Activated T-cell treated with anti-CD3 and anti-CD28 coated beads, Interleukin-2, amount 50 U/mL, for 4 hours (primary cell): ENCODE measurements at places on chromosomes 1 and 21. TPM values are rescaled to one million over a fixed set of nuclear protein-coding genes. Genes with fewer than 3 reads are reported as not detected.

- no peak for DNase-seq
Measured at GRCh38 chr21:45791562-45792418, 148.3 kb downstream of the PCBP3 start.

DNA sequence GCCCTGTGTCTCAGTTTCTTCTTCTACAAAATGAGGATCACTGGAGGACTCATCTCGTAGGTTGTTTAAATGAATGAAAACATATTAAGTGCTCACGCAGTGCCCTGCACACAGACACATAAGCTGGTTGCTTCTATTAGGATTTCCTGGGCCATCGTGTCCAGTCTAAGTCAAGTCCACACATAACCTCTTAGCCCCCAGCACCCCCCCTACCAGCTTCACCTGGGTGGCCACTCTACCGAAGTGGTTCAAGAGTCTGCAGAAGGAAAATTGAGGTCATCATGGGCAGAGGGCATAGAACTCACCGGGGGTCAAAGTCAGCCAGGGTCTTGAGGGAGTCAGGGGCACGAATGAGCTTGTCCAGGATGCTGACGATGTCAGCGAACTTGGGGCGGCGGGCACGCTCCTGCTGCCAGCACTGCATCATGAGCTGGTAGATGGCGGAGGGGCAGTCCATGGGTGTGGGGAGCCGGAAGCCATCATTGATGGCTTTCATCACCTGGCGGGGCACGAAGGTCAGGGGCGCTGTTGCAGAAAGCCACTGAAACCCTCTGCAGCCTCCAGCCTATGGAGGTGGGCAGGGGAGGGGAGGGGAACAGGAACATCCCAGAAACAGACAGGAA, 25.8 kb downstream of the EPHA2 start:
- DNase-seq, result no peak

USF1 gene
- 44.3 TPM for total RNA-seq

DNA sequence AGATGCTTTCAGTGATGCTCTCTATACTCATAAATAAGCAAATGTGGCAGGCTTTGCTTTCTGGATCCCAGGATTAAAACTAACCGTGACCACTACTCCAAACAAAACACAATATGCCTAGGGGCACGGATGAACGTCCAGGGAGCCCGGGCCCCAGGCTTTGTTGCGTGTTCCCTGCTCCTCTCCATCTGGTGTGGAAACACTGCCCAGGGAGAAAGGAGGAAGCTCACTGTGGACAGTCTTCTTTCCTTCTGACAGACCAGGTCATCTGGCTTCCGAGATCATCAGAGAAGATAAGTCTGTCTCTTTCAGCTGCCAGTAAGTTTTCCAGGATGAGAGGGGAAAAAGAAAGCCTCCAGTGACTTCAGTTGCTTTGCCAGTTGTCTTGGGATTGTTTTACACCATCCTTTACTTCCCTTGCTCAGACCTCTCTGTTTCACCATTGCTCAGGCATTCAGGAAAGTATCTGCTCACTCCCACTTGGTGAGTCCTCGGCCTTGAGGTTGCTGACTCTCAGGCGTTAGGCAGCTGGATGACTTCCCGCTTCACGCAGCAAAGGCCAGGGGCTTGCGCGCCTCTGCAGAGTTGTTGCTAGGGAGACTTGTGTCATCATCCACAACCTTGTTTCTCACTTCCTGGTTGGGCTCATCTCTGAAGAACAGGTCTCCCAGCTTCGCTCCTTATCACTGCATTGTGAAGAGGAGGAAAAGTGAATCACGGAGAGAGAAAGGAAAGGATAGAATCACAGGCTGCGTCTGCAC, 20.6 kb upstream of the PGD start:
- no peak for DNase-seq

CHRNB2 gene
- total RNA-seq, result not detected

DNA sequence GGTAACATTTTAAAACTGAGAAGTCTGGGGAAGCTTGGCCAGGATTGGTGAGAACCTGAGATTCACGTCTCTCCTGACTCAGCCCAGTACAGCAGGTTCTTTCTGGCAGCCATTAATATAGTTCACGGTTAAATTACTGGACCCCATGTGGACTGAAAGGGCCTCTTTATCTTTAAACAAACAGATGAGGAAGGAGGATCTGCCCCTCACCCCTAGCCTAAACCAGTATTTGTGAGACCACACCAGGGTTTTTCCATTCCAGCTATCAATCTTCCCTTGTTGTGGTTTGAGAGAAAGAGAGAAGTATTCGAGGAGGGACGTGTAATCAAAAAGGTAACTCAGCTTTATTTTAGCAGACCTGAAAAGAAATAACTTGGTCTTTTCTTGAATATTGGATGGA, 137.1 kb downstream of the PROX1 start:
- no peak for DNase-seq

GRCh38 chr1:220281159-220281574, 8.9 kb upstream of the RAB3GAP2 start:
- no peak for DNase-seq

DNA sequence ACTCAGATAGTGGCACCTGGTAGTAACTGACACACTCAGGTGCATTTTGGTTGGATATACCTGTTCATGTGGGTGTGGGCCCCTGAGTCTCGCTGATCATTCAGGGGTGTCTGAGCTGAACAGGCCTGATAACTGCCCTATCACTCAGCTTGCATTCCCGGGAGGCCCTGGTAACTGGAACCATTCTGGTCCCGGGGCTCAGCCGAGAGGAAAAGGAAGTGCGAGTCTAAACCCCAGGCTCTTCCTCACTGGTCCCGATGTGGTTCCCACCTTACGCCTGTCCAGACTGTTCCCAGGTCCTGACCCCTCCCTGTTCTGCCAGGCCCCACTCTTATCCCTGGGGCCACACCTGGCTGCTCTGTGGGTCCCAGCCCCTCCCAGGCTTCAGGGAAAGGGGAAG, 11.7 kb upstream of the CDK18 start:
- DNase-seq, result no peak

GRCh38 chr1:206059355-206059915, 6.5 kb downstream of the RHEX start:
- no peak for DNase-seq

GRCh38 chr1:148362216-148362611, 120.9 kb downstream of the PPIAL4G start:
- no peak for DNase-seq

GRCh38 chr1:228143480-228144192, 3.6 kb downstream of the GUK1 start:
- DNase-seq, result no peak

MASP2 gene
- total RNA-seq, result 0.50 TPM

GRCh38 chr1:202844259-202844658, 33.5 kb downstream of the PCAT6 start:
- no peak for DNase-seq

DNA sequence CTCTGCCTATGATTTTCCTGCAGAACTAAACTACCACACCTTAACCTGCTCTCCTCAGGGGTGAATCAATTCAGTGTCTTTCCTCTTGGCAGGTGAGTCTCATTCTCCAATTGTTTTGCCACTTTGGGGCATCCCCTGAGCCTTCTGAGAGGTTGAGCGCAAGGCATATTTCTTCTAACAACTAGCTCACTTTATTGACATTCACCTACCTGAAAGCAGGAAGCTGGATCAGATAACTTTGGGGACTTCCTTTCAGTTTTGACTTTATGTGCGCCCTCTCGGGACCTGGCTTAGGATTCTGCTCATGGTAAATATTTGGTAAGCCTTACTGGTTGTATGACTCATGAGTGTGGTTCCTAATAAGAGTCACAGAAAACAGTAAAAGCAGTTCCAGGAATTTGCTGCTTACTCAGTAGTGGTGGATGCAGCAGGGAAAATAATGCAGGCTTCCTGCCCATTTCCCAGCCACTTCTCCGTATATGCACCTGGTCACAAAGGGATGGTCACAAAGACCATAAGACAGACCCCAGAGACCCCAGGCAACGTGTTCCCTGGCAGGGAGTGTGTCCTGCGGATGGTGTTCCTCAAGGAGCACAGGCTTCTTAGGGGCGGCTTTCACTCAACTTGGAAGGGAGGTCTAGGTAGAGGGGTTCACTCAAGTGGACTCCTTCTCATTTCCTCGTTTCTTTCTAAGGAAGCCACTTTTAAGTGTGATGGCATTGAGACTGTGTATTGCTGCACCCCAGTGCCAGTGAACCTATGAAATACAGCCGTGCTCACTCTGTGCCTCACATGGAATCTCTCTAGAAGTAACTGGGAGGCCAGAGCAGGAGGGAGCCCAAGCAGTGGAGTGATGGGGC, 22.0 kb upstream of the BATF3 start:
- DNase-seq, result no peak

DNA sequence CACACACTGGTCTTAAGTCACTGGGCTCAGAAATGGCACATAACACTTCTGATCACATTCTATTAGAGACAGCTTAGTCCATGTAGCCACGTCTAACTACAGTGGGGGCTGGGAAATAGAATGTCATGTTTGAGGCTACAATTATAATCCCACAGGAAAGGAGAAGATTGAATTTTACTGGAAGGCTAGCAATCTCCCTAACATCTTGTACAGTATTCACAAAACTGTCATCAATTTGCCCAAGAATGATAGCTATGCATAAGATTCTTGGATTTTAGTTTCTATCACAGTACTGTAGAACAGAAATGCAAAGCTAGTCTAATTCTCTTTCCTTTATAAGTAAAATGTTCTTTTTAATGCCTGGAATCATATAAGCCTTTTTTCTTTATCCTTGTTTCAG, 12.7 kb upstream of the ZMYM6 start:
- no peak for DNase-seq

- no peak for DNase-seq
Measured at GRCh38 chr21:41953249-41953830, 478 bp downstream of the C2CD2 start.

DNA sequence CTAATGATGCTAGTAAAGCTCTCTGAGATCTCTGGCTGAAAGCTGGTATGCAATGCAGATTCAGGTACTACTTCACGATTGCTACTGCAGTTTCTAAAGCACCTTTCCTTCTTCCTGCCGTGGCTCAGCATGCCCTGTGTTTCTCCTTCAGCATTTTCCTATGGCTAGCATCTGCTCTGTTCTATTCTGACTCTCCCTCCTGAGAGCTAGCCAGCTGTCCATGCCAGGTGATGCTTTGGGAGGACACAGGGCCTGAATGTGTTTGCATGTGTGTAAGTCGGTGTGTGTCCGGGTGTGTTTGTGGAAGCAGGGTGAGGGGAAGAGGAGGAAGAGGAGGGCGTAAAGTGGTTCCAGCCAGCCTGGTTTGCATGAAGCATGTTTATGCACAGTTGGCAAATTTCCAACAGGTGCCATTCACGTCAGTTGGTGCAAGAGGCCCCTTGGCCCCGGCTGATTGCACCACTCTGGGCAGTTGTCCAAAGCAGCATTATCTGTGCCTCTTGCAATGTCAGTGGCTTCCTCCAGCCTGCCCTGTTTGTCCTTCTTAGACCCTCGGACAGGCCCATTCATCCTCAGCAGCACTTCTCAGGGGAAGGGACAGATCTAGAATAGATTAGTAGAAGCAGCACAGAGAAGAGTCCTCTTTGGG, 433.3 kb downstream of the DISC1 start:
- DNase-seq, result no peak

DNA sequence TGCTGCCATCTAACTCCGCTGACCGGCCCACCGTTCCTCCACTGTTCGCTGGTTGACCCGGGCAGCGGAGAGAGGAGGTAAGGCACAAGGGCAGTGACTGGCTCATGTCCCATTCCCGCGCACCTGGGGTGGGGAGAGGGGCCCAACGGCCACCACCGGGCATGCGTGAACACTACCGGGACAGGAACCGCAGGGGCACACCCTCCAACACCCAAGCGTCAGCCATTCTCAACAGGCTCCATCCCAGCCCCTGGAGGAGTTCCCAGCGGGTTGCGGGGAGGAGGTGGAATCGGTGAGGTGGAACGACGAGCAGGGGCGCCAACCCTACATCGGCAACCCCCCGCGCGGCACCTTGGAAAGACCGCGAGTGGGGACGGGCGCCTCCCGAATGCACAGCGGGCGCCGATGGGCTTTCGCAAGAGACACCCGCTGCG, 126.7 kb downstream of the LIPI start:
- no peak for DNase-seq

TMEM234 gene
- 8.2 TPM for total RNA-seq

DNA sequence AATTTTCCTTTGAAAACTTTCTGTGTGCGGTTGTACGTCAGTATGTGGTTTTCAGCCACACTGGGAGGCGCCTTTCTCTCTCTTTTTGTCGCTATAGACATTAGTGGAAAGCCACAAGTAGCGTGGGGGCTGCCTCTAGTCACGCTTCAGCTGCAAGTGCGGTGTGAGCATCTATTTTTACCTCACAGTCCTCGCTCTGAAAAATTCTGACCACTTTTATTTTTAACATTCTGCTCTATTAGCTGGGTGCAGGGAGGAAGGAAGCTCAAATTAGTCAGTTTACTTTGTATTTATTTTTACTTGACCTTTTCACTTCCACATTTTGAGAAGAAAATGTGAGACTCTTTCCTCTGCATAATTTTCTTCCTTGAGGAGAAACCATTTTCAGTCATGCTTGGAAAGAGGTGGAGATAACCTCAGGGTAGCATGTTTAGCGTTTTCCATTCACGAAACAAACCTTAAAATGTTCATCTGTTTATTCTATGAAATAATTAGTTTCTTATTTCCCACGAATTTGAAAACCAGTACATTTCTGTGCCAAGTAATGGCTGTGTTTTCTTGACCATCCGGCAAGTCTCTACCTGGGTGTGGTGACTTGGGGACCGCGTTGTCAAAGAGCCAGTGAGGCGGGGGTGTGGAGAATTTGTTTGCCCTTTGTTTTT, 35.6 kb downstream of the ADARB1 start:
- peak; percentile 22 for DNase-seq

MYBPHL gene
- total RNA-seq, result not detected

DNA sequence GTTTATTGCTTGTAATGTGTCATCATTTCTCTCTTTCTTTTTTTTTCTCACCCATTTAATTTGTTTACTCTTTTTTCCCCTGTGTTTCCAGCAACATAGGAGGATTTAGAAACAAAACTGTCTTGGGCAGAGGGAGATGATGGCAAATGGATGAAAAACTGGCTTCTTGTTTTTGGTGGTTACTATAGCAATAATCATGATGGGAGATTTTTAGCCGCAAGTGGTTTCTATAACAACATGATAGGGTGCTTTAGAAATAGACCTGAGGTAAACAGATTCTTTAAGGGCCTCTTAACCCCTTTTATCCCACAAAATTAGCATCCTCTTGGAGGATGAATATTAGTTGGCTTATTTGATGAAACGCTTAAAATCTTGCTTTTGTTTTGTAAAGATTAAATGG, 51.6 kb downstream of the CRB1 start:
- DNase-seq, result no peak

DNA sequence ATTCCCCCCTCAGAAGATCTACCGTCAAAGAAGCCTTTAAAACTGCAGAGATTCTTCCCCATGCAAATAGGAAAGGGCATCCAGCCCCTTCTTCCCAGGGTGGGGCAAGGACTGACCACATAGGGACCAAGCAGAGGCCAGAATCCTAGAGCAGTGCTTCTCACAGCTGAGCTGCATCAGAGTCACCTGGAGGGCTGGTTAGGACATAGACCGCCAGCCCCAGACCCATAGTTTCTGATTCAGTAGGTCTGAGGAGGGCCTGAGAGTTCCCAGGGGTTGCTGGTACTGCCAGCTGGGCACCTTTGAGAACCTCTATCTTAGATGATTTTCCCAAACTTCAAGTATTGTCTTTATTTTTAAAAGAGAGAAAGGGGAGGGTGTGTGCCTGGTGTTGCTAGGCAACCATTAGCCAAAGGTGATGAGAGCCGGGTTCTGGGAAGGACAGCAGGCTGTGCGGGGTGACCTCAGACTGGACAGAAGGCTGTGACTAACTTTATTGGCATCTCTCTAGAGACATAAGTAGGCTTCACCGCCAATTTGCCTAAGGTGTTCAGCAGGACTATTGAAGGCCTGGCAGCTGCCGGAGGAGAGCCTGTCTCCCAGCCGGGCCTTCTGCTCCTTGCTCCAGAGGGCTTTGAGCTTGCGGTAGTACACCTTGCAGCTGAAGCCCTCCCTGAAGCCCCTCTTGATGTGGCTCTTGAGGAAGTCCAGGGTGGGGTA, 3.0 kb downstream of the SPATA46 start:
- DNase-seq, result no peak

GRCh38 chr1:94952539-94952938, 25.6 kb upstream of the CNN3 start:
- no peak for DNase-seq
